ENCODE measurements at places on chromosomes 4 and X. TPM values are rescaled to one million over a fixed set of nuclear protein-coding genes. Genes with fewer than 3 reads are reported as not detected.
A peak's percentile ranks its signal among the peaks of the same experiment; 100 is the strongest.

DNA sequence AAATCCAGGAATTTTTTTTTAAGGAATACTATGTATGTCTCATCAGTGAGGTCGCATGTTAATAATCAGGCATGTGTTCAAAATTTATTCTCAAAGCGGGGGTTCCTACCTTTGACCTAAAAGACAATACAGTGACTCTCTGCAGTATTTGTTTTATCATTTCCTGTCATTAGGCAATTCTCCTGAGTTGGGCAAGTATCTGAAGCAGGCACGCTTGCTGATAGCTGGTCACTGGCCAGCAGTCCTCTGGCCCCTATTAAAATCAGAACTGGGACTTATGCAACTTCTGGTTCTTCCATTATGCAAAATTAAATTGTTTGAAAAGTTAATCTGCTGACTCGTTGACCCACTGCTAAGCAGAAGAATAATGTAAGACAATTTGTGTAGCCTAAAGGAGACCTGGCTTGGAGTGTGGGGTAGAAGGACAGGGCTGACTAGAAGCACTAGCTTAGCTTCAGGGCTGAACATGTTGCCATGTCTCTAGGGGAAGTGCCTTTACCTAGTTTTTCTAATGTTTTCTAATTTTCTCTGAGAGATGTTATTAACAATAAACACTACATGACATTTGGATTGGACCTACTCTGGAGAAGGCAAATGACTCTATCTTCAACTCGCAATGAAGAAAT lies 36.0 kb upstream of the GABRA2 start:
- DNase-seq = no peak

DNA sequence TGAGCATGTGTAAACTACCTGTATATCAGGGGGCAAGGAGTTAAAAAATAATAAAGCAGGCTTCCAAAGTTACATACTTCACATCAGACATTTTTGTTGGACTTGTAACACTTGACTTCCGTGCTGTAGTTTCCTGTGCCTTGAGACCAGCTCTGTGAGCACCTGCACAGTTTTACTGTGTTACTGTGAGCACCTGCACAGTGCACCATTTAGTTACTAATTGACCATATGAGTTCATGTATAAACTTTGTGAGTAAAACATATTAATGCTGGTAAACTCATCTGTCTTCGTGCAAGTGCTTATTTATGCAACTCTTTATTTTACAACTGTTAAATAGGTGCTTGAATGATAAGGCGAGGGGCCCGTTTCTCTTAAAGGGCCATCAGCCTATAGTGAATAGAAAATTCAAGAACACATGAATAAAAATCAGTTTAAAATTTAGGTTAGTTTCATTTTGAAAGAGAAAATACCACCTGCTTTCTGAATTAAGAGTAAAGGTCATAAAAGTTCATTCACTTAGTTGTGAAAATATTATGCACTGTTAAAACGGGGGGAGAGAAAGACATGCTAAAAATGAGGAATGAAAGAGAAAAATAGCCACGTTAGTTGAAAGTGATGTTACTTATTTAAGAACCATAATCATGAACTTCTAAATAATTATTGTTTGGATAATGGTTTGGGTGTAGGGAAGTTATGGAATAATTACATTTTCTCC lies 42.4 kb downstream of the USP9X start:
- no peak for DNase-seq

- no peak for DNase-seq
Observed at GRCh38 chr4:38670939-38671591, 7.1 kb downstream of the KLF3 start.

DNA sequence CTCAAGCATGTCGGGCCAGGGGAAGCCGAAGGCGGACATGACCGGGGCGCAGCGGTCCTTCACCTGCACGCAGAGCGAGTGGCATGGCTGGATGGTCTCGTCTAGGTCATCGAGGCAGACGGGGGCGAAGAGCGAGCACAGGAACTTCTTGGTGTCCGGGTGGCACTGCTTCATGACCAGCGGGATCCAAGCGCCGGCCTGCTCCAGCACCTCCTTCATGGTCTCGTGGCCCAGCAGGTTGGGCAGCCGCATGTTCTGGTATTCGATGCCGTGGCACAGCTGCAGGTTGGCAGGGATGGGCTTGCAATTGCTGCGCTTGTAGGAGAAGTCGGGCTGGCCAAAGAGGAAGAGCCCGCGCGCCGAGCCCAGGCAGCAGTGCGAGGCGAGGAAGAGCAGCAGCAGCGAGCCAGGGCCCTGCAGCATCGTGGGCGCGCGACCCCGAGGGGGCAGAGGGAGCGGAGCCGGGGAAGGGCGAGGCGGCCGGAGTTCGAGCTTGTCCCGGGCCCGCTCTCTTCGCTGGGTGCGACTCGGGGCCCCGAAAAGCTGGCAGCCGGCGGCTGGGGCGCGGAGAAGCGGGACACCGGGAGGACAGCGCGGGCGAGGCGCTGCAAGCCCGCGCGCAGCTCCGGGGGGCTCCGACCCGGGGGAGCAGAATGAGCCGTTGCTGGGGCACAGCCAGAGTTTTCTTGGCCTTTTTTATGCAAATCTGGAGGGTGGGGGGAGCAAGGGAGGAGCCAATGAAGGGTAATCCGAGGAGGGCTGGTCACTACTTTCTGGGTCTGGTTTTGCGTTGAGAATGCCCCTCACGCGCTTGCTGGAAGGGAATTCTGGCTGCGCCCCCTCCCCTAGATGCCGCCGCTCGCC lies at the start of gene SFRP2:
TSS of gene SFRP2 (minus strand) at position 671 of the 864 bp plus-strand sequence. CDS start at position 423, 248 bp downstream.
- DNase-seq = no peak

DNA sequence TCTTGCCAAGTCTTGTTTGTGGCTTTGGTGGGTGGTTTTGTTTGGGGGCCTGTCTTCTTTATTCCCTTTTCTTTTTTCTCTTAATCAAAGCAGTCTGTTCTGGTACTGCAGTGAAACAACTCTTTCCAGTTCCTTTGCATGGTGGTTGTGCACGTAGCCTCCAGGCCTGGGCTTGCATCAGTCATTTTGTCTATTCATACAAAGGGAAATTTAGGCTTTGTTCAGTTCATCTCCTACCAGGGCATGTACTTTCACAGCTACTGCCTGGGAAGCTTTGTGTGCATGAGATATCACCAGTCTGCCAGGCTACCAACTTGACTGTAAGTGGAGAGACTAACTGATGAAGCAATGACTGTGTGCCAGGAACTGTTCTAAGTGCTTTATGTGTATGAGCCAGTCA lies 8.5 kb downstream of the TRIM2 start:
- peak; percentile 82 for DNase-seq

DNA sequence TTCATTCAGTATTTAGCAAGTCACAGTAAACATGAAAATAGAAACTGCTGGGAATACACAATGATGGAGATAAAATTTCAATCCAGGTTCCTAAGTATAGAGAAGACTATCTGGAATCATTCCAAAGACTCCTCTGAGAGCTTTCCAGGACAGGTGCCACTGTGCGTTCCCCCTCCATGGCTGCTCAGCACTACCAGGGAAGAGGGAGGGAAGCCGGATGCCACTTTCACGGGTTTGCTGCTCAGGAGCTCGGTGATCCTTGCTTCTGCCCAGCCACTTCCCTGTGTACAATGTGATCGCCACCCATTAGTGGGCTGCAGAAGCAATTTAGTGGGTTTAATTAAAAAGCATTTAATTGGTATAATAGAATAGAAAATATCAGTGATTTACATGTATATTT lies 94.5 kb downstream of the FNIP2 start:
- DNase-seq = no peak

GRCh38 chr4:151031831-151032605 lies 16.9 kb upstream of the LRBA start:
- DNase-seq = peak; percentile 91

GRCh38 chr4:6208416-6208815 lies 8.1 kb upstream of the JAKMIP1 start:
- no peak for DNase-seq

DNA sequence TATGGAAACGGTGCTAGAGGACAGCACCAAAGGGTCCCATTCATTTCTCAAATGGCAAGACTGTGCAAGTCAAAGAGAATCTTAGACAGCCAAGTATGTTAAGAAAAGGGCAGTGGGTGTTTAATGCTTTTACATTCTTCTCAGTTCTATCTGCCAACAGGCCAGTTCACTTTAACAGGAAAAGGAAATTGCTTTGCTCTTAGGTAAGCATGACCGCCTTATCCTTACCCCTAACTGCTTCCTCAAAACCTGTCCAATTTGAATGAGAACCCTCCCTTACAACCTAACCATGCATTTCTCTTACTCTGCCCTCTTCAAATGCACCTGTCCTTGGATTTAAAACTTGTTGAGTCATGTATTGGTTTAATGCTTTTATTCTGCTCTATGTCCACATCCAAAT lies 44.5 kb upstream of the BLTP1 start:
- no peak for DNase-seq

GRCh38 chrX:17299206-17299605 lies 75.8 kb upstream of the NHS start:
- DNase-seq = no peak

DNA sequence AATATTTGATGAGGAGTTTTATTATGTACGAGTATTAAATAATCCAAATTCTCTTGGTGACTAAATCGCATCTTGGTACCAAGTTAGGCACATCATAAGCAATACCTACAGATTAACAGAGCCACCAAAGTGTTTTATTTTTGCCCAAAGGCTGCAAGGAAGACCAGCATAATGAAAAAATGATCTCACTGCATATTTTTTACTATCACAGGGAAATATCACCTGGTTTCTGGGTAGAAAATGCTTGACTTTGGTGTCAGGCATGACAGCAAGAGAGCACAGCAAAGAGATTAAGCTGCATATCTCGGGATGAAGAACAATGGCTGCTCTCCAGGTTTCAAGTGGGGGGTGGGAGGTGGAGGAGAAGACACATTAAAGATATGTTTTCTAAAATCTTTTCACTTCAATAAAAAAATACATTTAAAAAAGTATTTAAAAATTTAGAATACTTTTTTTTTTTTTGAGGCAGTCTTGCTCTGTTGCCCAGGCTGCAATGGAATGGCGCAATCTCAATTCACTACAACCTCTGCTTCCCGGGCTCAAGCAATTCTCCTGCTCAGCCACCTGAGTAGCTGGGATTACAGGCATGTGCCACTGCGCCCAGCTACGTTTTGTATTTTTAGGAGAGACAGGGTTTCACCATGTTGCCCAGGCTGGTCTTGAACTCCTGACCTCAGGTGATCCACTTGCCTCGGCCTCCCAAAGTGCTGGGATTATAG lies 86.1 kb downstream of the FRYL start:
- DNase-seq = no peak

- DNase-seq = no peak
Observed at GRCh38 chr4:101005659-101006058, 341.7 kb downstream of the PPP3CA start.

DNA sequence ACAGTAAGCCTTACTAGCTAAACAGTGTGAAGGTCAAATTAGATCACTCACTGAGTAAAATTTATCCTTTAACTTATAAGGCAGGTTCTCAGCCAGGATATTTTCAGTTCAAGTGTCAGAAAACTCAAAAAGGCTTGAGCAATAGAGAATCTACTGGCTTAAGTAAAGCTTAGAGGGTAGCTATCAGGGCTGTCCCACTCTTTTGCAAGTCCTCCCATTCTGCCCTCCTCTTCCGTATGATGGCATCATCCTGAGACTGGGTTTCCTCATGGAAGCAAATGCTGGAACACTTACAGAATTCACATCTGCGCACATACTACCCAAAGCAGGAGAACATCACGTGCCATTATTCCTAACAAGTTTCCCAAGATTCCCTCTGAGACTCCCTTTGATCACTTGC lies 55.0 kb downstream of the FBXL5 start:
- no peak for DNase-seq

DNA sequence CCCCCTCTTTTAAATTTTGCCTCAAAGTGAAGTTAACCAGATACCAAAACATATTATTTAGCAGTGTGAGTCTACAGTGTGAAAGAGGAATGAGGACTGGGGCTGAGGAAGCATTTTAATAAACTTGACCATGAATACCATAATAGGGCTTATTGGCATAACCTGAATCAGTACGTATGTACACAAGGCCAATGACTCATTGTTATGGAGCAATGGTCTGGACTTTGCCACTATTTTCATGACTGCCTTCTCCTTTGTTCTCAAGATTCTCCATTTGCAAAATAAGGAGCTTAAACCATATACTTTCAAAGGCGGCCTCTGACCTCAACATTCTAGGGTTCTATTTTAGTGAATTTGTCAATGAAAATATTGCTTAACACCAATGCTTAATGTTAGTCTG lies 102.8 kb upstream of the OR13H1 start:
- peak; percentile 2 for DNase-seq

DNA sequence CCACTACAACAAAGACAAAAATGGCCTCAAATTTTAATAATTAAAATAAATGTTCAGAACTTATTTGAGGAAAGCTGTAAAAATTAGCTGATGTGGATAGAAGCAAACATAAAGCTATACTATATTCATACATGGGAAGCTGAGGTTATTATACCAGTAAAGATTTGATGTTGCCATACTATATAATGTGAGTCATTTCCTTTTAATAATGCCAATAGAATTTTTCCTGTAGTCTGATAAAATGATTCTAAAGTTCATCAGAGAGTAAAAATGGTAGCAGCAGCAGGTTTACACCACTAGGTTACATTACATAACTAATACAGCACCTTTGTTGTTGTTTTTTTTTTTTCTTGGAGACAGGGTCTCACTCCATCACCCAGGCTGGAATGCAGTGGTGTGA lies 45.5 kb upstream of the CYP2U1 start:
- DNase-seq = peak; percentile 72

DNA sequence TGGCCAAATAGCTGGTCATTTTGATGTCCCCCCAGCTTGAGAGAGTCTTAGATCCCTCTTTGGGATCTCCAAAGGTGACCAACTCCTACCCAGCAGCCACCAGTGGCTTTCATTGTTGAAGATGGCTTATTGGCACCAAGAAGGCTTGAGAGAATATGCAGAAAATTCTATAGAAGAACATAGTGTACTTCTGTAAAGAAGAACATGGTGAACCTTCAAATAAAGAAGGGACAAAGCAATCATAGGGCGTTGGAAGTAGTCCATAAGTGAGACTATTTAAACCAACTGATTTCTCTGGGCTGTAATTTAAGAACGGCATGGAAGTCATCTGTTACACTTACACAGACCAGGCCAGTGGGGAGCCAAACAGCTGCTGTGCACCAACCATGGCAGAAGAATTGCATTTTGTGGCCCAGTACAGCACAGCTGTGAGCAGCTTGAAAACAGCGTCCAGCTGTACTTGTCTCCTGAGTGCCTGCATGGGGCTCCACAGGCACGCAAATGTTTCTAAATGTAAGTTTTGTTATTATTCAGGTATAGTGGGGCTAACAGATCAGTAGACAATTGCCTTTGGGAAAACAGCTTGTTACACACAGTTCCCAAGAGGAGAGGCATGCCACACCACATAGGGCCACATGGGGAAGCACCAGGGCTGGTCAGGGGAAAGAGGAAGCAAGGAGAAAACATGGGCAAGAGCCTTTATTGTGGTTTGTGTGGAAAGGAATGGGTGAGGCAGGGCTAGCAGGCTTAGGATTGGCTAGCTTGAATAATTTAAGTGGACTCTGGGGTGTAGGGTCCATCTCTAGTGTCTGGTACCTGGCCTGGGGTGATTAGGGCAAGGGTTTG lies 125.0 kb downstream of the ARHGAP6 start:
- DNase-seq = no peak

- no peak for DNase-seq
Observed at GRCh38 chr4:1331591-1332353, 15.2 kb upstream of the UVSSA start.

The HCCS gene
- total RNA-seq = 25.3 TPM

The ZNF630 gene
- 2.0 TPM for total RNA-seq

The GALNTL6 gene
- under 0.01 TPM for total RNA-seq

The SPANXN3 gene
- not detected for total RNA-seq

The CT45A3 gene
- not detected for total RNA-seq

The MTNR1A gene
- total RNA-seq = 0.38 TPM

The DCX gene
- not detected for total RNA-seq

The CACNA1F gene
- under 0.01 TPM for total RNA-seq

The FAM149A gene
- 0.64 TPM for total RNA-seq

The SPANXA2 gene
- total RNA-seq = not detected

The KIF4A gene
- 0.64 TPM for total RNA-seq

The CCNA2 gene
- total RNA-seq = 1.4 TPM
